ENCODE measurements at places on chromosomes 13 and 19.
A peak's percentile ranks its signal among the peaks of the same experiment; 100 is the strongest.

GRCh38 chr13:41928323-41928722 is 32.6 kb downstream of the VWA8 start:
- DNase-seq: no peak

- DNase-seq: no peak
Measured at GRCh38 chr19:5507065-5507909, 52.1 kb downstream of the ZNRF4 start.

- DNase-seq: no peak
Measured at GRCh38 chr13:65353951-65354350, 1876.2 kb downstream of the PCDH9 start.

DNA sequence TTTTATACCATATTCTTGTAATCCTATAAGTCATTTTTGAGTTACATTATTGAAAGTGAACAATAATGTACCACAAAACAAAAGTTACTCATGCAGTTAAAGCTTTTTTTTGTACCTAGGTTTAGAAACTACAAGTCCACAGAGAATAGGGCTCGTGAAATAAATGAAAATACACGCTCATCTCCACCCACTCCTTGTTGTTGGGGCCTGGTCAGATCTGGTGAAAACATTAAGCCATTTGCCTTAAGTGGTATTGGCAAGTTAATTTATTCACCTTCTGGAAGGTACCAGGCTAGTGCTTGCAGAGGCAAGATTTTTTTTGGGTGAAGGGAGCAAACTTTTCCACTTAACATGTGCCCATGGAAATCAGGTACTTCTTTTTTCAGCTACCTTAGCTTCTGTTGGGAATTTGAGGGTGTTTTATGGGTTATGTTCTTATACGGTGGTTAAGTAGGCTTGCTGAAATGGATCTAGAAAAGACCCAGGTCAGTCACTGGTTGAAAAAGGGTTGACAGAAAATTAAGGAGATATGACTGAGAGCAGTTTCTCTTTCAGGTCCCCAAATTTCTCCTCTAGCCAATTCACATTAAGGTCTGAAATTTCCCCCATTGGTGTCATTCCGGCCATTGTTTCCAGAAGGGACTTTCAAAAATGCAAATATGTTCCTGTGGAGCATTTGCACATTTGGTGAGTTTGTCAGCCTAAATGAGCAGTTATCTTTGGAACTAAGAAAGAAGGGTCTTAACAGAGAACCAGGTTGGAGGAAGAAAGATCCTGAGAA is 143.3 kb downstream of the KCNRG start:
- no peak for DNase-seq

- no peak for DNase-seq
Measured at GRCh38 chr19:9189535-9189934, 10.8 kb downstream of the OR7D2 start.

- no peak for DNase-seq
Measured at GRCh38 chr13:23060959-23061358, 119.8 kb upstream of the SGCG start.

GRCh38 chr13:44400736-44401135 is 27.1 kb downstream of the SERP2 start:
- DNase-seq: no peak

DNA sequence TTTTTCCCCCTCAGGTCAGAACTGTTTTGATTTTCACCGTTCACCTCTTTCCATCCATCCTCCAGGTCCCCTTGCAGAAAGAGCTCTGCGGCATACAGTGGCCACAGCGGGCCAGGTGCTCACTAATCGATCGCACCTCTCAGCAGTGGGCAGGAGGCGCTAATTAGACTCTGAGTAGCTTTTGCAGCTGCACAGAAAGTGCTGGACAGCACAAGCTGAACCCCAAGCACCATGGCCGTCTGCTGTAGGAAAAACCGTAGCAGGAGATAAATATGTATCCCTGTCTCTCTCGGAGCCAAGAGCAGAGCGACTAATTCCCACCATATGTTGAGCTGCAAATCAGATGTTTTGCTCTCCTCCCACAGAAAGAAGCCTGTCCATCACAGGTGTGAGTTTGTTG is 54.4 kb downstream of the PEX11G start:
- DNase-seq: no peak

DNA sequence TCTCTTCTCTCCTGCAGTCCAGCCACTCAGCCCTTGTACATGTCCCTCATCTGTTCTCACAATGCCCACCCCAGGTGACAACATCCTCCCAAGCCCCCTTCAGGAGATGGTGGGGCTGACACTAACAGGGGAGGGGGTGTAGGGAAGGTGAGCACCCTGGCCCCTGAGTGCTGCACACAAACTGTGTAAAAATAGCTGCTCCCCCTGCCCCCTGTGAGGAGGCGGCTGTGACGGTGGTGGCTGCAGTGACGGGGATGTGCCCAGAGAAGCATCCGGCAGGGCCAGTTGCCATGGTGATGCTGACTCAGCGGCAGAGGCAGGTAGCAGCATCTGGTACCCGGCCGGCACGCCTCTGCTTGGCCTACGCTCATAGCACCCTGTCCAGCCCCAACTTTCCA is 13.0 kb upstream of the JUND start:
- peak; percentile 94 for DNase-seq

DNA sequence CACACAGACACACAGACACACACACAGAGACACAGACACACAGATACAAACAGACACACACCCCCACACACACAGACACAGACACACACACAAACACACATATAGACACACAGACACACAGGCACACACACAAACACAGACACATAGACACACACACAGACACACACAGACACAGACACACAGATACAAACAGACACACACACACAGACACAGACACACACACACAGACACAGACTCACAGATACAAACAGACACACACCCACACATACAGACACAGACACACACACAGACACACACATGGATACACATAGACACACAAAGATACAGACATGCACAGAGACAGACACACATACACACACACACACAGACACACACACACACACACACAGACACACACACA is 174.5 kb downstream of the URI1 start:
- no peak for DNase-seq

- DNase-seq: no peak
Measured at GRCh38 chr13:105035092-105035491, 1500.4 kb downstream of the EFNB2 start.

DNA sequence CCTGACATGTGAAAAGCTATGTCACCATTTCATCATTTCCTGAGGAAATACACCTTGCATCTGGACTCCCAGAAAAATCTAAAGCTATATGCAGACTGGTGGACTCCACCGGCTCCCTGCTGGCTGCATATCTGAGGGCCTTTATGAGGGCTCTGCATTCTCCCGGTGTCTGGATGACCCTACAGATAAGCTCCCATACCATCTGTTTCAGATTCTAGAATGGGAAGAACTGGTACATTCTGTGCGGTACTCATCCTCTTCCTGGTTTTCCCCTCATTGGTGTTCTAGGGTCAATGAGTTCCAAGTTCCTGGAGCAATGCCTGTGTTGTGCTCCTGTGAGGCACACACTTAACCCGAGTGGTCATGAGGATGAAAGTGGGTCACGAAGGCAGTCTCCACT is 60.4 kb downstream of the COL4A1 start:
- no peak for DNase-seq

DNA sequence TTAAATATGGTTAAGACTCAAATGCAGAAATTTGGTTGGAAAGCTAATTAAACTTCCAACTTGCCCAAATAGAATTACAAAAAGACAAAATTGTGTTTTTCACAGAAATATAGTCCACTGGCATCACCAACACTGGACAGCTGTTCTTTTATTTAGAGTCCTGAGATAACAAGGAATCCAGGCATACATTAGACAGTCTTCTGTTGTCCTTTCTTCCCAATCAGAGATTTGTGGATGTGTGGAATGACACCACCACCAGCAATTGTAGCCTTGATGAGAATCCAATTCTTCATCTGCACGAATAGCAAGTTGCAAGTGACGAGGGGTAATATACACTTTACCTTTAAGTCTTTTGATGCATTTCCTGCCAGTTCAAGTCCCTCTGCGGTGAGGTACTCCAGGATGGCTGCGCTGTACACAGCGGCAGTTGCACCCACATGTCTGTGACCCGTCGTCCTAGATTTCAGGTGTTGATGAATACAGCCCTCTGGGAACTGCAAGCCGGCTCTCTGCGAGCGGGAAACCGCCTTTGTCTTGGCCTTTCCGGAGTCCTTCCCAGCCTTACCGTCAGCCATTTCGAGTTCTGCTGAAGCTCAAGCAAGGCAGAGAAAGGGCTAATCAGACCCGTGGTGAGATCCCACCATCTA is 14.7 kb downstream of the UBAC2 start:
- peak; percentile 64 for DNase-seq

- DNase-seq: no peak
Measured at GRCh38 chr13:112828756-112829155, 138.9 kb downstream of the ATP11A start.

GRCh38 chr13:31209172-31209840 is 9.5 kb downstream of the B3GLCT start:
- DNase-seq: peak; percentile 12

GRCh38 chr13:20505405-20506366 is 20.0 kb downstream of the CRYL1 start:
- DNase-seq: no peak

GRCh38 chr19:38647966-38648768 is 718 bp downstream of the ACTN4 start:
- DNase-seq: no peak

DNA sequence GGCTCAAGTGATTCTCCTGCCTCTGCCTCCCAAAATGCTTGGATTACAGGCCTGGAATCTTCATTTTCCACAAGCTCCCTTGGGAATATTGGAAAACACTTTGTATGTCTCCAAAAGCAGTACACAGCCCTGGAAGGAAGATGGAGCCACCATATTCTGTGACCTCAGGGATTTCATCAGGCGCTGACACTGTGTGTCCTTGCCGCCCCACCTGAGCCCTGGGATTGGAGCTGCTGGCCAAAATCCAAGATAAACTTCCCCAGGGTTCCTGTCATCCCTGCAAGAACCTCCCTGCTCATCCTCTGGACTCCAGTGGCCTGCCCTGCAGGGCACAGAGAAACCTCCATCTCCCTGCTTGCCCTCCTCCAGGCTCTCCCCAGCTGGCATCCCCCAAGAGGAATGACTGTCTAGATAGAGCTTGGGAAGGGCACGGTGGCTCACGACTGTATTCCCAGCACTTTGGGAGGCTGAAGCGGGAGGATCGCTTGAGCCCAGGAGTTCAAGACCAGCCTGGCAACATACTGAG is 1.3 kb upstream of the GNG7 start:
- DNase-seq: no peak

DNA sequence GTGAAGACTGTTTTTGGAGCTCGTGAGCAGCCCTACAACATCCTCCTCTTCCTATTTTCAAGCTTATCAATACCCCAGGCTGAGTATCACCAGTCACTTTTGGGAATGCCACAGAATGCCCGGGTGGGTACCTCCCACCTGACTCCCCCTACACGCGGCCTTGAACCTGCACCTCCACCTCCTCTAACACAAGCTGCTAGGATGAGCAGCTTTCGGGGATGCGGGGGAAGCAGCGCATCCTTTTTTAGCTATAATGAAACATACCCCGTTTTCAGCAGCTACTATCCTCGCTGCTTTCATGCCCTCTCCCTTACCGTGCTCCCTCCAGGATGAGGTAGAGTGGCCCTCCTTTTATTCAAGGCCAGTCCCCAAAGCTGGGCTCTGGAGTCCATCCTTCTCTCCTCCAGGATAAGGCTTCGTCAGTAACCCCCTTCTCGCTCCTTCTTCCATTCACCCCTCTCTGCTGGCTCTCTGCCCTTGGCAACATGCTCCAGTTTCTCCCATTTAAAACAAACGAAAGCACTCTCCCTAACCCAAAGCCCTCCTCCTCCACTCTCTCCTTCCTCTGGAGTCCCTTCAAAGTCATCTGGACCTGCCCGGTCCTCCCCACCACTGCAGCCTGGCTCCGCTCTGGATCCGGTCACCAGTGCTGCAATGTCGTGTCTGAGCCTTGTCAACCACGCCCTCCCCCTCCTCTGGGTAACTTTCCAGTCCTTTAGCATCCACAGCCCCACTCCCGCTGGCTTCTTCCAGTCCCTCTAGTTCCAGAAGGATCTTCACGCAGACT is 55.3 kb downstream of the STK24 start:
- no peak for DNase-seq

GRCh38 chr13:112059457-112060281 is 7.3 kb upstream of the SOX1 start:
- DNase-seq: no peak

GRCh38 chr13:33870046-33870668 is 52.2 kb downstream of the RFC3 start:
- DNase-seq: no peak

DNA sequence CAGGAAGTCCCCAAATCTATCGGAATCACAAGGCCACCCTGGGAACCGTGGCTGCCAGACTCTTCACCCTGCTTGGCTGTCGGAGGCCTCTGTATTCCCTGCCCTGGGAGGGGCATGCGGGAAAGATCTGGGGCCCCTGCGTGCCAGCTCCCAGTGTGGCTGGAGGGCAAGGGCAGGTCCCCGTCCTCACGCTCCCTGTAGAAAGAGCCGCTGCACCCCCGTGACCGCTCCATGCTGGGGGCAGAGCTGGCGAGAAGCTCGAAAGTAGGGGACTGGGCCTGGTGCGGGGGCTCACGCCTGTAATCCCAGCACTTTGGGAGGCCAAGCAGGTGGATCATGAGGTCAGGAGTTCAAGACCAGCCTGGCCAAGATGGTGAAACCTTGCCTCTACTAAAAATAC is 208.4 kb upstream of the SOX1 start:
- DNase-seq: no peak

- no peak for DNase-seq
Measured at GRCh38 chr13:89212186-89212585, 1541.0 kb downstream of the SLITRK5 start.

DNA sequence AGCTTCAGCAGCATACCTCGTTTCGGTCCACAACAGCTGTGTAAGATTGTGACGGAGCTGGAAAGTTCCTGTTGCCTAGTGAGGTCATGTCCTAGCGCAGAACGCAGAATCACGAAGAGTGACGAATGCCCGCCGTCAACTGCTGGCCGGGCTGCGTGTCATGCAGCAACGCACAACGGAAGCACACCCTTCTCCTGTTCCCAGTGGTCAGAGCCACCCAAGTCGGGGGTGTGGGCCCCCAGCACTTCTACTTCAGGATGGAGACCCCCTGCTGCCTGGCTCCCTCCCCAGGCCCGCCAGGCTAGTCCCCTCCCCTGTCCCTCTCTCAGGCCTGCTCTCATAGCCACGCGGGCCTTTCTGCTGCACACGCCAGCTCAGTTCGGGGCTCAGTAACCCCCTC is 25.9 kb downstream of the C2CD4C start:
- no peak for DNase-seq

DNA sequence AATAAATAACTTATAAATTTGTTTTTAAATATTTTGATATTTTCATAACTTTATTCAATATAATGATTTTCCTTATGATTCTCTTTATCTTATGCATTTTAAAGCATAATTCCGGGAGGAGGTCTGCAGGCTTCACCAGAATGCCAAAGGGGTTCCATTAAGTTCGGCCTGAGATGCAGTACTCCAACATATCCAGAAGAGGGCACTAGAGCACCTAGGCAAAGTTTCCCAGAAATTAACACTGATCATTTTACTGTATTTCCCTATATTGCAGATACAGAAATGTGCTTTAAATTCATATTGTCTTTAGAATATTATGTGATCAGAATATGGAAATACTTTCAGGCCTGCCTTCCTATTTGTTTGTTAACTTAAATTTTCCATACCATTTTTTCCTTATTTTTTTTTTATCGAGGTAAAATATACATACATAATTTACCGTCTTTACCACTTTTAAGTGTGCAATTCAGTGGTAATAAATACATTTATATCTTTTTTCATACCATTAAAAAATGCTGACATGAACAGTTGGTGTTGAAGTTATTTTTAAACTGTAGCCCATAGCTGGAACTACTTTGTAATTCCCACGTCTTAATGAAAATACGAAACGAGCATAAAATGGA is 58.9 kb upstream of the TM9SF2 start:
- peak; percentile 83 for DNase-seq
